ENCODE measurements at places on chromosomes 12 and 14.

- DNase-seq, result no peak
These were observed 10.8 kb downstream of the ARHGAP5 start for GRCh38 chr14:32087907-32088306.

DNA sequence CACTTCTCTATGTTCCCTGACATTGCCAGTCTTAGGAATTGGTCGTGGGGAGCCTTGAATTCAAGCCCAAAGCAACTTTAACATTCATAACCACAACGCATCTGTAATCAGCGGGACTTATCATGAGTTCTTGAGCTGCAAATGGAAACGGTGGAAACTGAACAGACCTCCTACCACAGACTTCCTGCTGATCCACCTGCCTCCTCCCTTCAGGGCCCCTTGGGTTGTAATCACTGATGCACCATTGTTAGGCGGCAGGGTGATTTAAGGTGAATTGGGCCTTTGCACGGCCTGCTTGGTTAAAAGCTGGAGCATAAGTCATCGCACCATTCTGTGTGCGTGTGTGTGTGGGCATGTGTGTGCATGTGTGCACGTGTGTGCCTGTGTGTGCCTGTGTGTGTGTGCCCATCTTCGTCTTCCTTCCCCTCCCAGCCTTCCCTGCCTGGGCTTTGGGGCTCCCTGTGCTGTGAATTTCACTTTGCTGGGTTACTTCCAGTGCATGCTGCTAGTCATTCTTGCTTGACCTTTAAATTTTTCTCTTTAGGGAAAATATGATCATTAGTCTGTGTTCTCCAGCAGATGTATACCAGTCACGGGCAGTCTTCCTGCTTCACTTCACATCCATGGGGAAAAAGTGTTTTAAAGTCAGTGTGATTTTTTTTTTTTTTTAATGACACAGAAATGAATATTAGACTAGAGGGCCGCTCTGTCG, 29.1 kb downstream of the CHST11 start:
- DNase-seq, result no peak

GRCh38 chr14:65334765-65335410, 77.6 kb upstream of the FUT8 start:
- DNase-seq, result no peak

DNA sequence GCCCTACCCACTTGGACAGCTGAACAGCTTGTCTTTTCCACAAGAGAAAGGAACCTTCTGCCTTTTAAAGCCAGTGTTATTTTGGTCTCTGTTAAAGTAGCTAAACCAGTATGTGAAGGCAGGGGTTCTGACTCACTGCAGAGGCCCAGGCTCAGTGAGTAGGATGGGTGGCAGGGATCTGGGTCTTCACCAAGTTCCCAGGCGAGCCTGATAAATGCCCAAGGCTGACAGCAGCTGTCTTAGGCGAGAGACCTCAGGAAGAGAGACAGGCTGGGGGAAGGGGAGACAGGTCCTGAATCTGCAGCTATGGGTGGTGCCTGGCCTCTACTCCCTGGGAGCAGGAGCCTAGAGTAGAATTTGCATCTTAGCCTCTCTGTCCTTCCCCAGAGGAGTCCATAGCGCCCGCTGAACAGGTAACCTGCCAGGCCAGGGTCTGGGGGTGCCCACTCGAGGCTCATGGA, 18.1 kb upstream of the KIF26A start:
- DNase-seq, result no peak

- DNase-seq, result no peak
These were observed 1.3 kb downstream of the POMT2 start for GRCh38 chr14:77319422-77319821.

GRCh38 chr12:104464899-104465298, 8.2 kb downstream of the CHST11 start:
- no peak for DNase-seq

DNA sequence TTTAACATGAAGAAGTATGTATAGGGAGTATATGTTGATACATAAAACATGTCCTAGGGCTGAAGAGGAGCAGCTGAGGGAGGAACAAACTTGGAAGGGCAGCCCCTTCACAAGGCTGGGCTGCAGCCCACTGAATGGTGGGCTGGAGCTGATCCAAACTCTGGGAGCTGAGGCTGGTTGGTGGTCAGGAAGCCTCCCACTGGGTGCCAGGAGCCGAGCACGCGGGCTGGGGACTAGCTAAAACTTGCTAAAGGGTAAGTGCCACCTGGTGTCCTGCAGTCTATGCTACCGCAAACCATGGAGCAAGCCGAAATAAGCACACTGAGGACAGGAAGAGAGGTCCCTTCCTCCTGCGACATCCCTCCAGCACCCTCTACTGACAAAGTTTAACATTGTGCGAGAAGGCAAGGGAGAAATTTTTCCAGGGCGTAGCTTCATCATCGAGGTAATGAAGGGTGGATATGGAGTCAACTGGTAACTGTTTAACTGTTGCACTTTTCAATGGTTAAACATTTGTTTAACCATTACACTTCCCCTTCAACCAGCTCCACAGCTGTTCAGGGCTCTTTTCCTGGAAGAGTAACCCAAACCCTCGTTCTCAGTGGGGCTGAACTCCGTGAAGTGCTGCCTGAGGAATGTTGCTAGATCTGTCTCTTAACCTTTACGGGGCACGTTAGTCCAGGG, 42.2 kb downstream of the EGLN3 start:
- no peak for DNase-seq

DNA sequence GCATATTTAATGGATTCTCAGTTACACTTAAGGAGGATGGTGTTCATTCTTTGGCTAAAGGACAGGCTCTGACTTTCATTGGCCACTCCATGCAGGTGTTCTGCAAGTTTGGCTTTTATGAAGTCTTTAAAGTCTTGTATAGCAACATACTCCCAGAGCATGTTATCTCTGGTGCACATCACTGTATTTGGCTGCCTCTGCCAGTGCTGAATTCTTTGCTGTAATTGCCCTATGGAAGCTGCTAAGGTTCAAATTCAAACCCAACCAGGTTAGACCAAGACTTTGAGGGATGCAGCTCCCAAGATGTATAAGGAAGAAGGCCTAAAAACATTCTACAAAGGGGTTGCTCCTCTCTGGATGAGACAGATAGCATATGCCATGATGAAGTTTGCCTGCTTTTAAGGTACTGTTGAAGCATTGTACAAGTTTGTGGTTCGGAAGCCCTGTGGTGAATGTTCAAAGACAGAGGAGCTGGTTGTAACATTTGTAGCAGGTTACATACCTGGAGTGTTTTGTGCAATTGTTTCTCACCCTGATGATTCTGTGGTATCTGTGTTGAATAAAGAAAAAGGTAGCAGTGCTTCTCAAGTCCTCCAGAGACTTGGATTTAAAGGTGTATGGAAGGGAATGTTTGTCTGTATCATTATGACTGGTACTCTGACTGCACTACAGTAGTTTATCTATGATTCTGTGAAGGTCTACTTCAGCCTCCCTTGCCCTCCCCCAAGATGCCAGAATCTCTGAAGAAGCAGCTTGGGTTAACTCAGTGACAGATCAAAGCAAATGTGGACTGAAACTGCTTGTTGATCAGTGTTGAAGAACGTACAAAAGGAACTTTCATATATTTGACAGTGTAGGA, 19.4 kb downstream of the TMEM116 start:
- DNase-seq, result no peak

DNA sequence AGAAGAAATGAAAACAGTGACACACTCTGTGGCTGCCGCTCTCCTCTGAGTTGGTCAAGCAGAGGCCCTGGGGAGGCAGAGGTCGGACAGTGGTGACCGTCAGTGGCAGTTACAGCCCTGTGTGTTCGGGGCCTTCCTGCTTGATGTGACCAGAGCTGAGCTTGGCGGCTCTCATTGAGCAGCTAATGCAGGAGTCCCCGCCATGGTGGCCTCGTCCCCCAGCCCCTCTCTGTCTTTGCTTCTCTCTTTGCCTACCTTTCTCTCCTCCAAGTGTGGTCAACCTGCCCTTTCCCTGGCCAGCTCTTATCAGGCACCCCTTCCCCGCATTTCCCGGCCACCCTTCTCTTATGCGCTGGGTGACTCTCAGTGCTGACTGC, 362.8 kb downstream of the CACNA1C start:
- DNase-seq, result no peak

DNA sequence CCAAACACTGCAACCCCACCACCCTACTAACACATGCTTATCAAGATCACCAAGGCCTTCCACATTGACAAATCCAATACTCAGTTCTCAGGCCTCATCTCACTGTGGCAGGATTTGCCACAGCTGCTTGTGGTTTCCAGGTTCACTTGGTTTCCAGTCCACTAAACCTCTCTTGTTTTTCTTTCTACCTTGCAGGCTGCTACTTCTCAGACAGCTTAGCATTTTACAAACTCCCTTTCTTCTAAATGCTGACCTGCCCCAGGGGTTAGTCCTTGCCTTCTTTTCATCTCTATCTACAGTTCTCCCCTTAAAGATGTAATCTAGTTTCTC, 84.1 kb downstream of the BCAT1 start:
- no peak for DNase-seq

- DNase-seq, result no peak
These were observed 132.5 kb downstream of the GPR135 start for GRCh38 chr14:59332727-59333126.

DNA sequence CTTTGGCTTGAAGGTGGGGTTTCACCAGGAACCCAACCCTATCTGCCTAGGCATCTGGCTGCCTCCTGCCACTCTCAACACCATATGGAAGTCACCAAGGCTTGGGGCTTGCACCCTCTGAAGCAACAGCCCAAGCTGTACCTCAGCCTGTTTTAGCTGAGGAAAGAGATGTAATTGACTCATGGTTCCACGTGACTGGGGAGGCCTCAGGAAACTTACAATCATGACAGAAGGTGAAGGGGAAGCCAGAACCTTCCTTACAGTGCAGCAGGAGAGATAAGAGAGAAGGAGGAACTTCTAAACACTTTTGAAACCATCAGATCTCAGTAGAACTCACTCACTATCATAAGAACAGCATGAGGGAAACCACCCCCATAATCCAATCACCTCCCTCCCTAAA, 26.9 kb downstream of the GLIPR1L1 start:
- no peak for DNase-seq

DNA sequence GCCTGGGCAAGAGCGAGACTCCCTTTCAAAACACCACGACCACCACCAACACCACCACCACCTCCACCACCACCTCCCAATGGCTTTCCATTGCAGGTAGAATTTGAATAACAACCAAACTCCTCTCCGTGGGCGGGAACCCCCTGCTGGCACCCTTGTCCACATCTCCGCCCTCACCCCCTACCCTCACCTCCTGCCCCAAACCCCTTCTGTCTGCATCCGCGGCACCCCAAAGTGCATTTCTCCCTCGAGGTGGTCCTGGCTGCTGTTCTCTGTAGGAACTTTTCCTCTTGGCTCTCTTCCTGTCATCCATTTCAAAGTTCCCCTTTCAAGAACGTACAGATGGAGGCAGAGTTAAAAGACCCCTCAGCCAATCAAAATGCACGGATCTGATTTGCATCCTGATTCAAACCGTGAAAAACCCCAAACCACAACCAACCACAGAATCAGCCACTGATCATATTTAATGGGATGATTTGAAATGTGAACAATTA, 3.8 kb downstream of the SDSL start:
- no peak for DNase-seq

GRCh38 chr14:78074561-78074960, 95.6 kb upstream of the NRXN3 start:
- DNase-seq, result peak; percentile 75

DNA sequence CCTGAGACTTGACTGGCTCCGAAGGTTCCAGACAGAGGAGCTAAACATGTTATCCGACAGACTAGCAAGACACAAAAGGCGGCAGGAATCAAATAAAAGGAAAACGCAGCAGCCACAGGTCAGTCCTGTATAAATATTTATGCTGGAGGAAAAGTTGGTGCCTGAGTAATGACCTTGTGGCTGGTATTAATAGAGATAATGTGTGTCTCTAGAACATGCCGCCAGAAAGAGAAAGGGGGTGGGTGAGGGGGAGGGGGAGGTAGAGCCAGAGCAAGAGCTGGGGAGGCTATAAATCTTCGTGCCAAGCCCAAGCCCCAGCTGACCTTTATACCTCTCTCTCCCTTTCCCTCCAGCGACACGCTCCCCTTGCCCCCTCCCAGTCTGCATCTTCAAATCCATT, 590.4 kb downstream of the MED13L start:
- DNase-seq, result no peak

- DNase-seq, result no peak
These were observed 13.3 kb downstream of the DICER1 start for GRCh38 chr14:95143808-95144620.

DNA sequence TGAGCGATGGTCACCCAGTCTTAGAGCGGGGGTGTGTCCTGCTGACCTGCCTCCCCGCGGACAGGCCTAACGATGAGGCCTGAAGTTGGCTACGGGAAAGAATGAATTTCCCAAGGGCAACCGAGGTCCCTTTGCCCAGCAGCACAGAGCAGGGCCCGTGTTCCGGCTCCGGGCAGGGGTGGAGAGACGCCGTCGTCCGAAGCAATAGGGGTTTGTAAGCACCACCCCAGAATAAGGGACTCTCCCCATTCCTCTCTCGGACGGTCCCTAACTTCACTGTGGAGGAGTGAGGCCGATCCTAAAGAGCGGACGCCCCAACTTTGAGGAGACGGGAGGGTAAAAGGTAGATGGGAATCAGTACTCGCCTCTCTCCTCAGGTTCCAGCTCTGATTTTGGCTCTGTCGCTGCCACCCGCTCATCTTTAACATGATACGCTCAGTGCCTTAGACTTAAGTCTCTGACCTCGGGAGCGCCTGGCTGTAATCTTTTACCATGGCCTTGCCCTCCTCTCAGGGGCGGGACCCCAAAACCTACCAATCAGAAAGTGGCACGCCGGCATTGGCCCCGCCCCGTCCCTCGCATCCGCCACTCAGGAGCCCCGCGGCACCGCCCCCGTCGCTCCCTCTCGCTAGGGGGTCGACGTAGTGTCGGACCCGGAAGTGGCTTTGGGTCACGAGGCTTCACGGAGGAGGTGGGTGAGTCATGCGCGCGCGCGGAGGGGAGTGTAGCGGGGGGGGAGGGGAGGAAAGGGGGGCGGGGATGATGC, at the start of gene DDIT3:
Gene DDIT3, minus strand, starts transcription at position 462 of the 766 bp plus-strand sequence. CDS start 3,108 bp downstream, outside the sequence.
- peak; percentile 96 for DNase-seq

GRCh38 chr12:113211160-113211559, 10.1 kb upstream of the TPCN1 start:
- DNase-seq, result no peak

- no peak for DNase-seq
These were observed 46.0 kb upstream of the EVL start for GRCh38 chr14:100019156-100019744.

- no peak for DNase-seq
These were observed 7.5 kb downstream of the REC8 start for GRCh38 chr14:24179294-24179960.

- no peak for DNase-seq
These were observed 20.8 kb downstream of the SNRNP35 start for GRCh38 chr12:123478762-123479161.

- no peak for DNase-seq
These were observed 125.2 kb downstream of the MED13L start for GRCh38 chr12:116152268-116152667.

- DNase-seq, result no peak
These were observed 630 bp downstream of the ALDH1L2 start for GRCh38 chr12:105083551-105084105.

GRCh38 chr12:117685110-117685926, 283.5 kb downstream of the KSR2 start:
- DNase-seq, result no peak

Data from NCI-H1092 (cell line).